ENCODE measurements at places on chromosomes 1 and 21. TPM values are rescaled to one million over a fixed set of nuclear protein-coding genes. Genes with fewer than 3 reads are reported as not detected.

- H3K36me3 ChIP-seq = no peaks in the 10 kb centered on the region
- H3K4me3 ChIP-seq = no peak overlapping the region
- no peak for DNase-seq
- no peak overlapping the region for H3K27ac ChIP-seq
Observed at GRCh38 chr1:242196101-242196500, 197.2 kb upstream of the MAP1LC3C start.

DNA sequence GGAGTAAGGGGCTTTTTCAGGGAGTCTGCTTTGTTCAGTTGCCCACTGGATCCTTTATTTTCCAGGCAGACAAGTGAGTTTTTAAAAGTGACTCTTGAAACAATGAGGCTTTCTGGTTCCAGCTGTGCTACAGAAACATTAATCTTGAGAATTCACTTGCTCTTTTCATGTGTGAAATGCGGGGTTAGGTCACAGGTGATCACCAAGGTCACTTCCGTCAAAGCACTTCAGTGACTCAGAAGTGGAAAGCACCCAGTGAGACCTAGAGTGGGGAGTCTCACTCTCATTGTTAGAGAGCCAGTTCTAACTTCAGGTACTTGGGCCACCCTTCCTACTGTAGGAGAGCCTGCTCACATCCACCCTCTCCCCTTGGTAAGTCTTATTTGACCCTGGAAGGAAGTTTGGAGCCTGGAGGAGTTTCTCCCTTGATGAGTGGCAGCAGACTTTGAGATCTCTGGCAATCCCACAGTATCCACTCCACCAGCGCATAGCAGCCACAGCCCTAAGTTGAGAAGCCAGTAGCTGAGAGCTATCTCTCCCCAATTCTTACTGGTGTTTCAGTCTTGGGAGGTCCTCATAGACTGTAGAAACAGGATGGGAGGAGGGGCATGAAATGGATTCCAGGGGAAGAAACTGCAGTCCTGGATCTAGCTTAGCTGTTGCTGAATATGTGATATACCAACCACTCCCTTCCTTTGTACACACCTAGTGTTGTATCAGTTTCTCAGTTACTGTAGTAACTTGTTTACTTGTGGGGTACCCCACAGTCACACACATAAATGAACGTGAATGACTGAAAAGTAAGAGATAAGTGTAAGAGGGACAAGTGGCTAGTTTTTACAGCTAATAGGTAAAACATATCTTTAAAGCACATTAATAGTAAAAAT, 3.1 kb downstream of the TACSTD2 start:
- H3K4me1 ChIP-seq = peaks cover 22% of the 10 kb centered on the region
- peaks cover 23% of the 10 kb centered on the region for H3K27me3 ChIP-seq
- H3K27ac ChIP-seq = peak overlapping the region; percentile 68

GRCh38 chr1:197464044-197464443, 196.0 kb downstream of the CRB1 start:
- no peaks in the 10 kb centered on the region for H3K27me3 ChIP-seq
- DNase-seq = peak; percentile 86
- H3K4me3 ChIP-seq = no peak overlapping the region
- H3K27ac ChIP-seq = no peak overlapping the region
- no peaks in the 10 kb centered on the region for H3K36me3 ChIP-seq
- H3K4me1 ChIP-seq = no peaks in the 10 kb centered on the region

- no peaks in the 10 kb centered on the region for H3K36me3 ChIP-seq
- no peak overlapping the region for H3K27ac ChIP-seq
- no peaks in the 10 kb centered on the region for H3K27me3 ChIP-seq
- H3K4me3 ChIP-seq = no peak overlapping the region
- DNase-seq = no peak
Observed at GRCh38 chr1:223248001-223248769, 105.1 kb upstream of the TLR5 start.

DNA sequence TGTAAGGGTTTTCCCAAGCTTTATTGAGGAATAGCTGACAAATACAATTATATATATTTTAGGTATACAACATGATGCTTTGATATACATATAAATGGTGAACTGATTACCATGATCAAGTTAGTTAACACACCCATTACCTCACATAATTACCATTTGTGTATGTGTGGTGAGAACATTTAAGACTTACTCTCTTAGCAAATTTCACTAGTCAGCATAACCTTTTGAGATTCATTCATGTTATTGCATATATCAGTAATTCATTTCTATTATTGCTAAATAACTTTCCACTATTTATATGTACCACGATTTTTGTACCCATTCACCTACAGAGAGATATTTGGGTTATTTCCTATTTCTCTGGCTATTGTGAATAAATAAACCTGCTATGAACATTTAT, 16.2 kb upstream of the TP53BP2 start:
- no peaks in the 10 kb centered on the region for H3K27me3 ChIP-seq
- no peaks in the 10 kb centered on the region for H3K36me3 ChIP-seq
- peaks cover 2% of the 10 kb centered on the region for H3K4me1 ChIP-seq
- no peak overlapping the region for H3K4me3 ChIP-seq

DNA sequence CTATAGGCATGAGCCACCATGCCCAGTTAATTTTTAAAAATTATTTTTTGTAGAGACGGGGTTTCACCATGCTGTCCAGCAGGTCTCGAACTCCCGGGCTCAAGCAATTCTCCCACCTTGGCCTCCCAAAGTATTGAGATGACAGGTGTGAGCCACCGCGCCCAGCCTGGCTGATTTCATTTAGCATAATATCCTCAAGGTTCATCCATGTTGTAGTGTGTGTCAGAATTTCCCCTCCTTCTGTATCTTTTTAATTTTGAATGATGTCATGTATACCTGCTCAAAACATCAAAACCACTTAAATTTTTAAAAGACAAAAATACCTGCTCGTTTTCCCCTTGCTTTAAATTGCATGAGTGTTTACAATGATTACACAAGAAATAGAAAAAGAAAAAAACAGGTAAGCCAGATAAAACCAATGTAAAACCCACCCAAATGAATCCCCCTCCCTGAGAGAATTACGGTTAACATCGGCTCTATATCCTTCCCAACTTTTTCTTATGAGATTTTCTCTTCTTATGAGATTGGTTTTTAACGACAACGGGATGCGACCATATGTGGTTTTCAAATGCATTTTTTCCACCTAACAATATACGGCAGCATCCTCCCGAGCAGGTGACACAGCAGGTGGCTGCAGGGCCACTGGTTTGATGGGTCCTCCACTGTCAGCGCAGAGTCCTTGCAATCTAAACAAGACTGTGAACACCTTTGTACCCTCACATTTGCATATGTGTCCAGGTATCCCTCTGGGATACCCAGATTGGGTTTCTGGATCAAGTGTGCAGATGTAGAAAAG, 22.1 kb downstream of the IFFO2 start:
- H3K36me3 ChIP-seq = no peaks in the 10 kb centered on the region
- DNase-seq = no peak
- H3K4me3 ChIP-seq = no peak overlapping the region
- H3K4me1 ChIP-seq = no peaks in the 10 kb centered on the region
- H3K27me3 ChIP-seq = no peaks in the 10 kb centered on the region

DNA sequence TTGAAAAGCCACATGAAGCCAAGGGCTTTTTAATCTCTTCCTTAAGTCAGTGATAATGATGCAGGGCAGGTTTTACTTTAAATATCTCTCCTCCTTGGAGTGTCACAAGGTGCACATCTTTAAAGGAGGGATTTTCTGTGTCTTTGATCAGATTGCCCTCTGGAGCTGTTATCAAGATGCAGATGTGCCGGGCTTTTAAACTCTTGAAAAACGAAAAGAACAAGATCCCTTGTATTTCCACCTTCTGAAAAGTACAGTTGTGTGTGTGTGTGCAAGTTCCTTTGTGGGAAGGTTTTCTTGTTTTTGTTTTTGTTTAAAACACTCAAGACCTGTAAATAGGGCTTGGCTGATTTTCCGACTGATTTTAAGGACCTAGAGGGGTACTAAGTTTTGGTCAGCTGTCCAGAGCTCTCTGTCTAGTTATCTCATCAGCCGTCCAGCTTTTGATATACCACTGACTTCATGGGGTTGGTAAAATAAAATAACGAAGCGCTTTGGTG, 1.6 kb downstream of the MARK1 start:
- no peaks in the 10 kb centered on the region for H3K4me1 ChIP-seq
- DNase-seq = peak; percentile 37
- no peak overlapping the region for H3K4me3 ChIP-seq
- peak overlapping the region; percentile 88 for H3K27ac ChIP-seq

DNA sequence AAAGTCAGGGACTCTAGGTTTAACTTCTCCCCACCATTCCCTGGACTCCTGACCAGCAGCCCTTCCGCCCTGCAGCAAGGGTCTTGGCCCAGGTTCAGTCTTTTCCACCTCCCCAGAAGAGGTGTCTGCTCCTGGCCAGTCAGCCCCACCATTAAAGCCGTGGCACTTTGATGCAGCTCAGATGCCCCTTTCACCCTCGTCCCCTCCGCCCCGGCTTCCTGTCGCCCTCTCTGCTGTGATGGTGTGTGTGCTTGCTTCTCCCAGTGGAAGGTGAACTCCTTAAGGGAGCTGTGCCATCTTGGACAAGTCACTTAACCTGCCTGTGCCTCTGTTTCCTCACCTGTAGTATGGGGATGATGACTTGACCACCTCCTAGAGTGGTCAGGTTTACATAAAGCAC, 17.8 kb upstream of the TTC4 start:
- DNase-seq = no peak
- no peak overlapping the region for H3K27ac ChIP-seq
- no peaks in the 10 kb centered on the region for H3K27me3 ChIP-seq
- no peaks in the 10 kb centered on the region for H3K36me3 ChIP-seq

CD101 gene
- 2.2 TPM for total RNA-seq

CLCA4 gene
- 0.09 TPM for total RNA-seq

RHOU gene
- 25.8 TPM for total RNA-seq

TNFRSF25 gene
- 11.2 TPM for total RNA-seq

NR1I3 gene
- total RNA-seq = not detected

PKLR gene
- total RNA-seq = 0.09 TPM

TNFSF4 gene
- total RNA-seq = 1.2 TPM
